ENCODE measurements at places on chromosomes 11 and 22. TPM values are rescaled to one million over a fixed set of nuclear protein-coding genes. Genes with fewer than 3 reads are reported as not detected.

The OR51B5 gene
- total RNA-seq, result not detected

- no peak for DNase-seq
- no peaks in the 10 kb centered on the region for H3K4me1 ChIP-seq
- no peaks in the 10 kb centered on the region for H3K27me3 ChIP-seq
- peaks cover 2% of the 10 kb centered on the region for H3K36me3 ChIP-seq
- H3K27ac ChIP-seq, result no peak overlapping the region
Measured at GRCh38 chr22:29641700-29642330, 38.4 kb downstream of the NF2 start.

The ANO3 gene
- not detected for total RNA-seq

The SLC43A1 gene
- 71.7 TPM for total RNA-seq

Data from Caco-2 (cell line).